ENCODE measurements at places on chromosomes 6 and 20. TPM values are rescaled to one million over a fixed set of nuclear protein-coding genes. Genes with fewer than 3 reads are reported as not detected.

DNA sequence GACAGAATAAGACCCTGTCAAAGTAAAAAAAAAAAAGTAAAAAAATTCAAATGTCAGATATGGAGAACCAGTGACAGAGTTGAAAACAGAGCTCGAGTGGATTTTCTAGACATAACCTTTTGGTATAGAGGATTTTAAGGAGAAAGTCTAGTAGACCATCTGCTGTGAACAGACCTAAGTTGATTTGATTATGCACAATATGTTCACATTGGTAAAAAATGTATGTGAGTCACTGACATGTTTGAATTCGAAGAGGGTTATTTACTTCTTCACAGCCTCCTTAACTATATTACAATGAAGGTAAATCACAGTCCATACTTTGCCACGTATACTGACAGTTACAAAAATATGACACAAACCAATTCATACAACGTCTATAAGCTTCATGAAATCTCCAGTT, 7.4 kb downstream of the TINAG start:
- DNase-seq: no peak
- H3K27ac ChIP-seq: no peak overlapping the region
- H3K36me3 ChIP-seq: no peaks in the 10 kb centered on the region
- no peak overlapping the region for H3K4me3 ChIP-seq
- H3K4me1 ChIP-seq: no peaks in the 10 kb centered on the region

Gene WFDC10B
- total RNA-seq: not detected

- H3K36me3 ChIP-seq: no peaks in the 10 kb centered on the region
- no peak overlapping the region for H3K4me3 ChIP-seq
- no peak overlapping the region for H3K27ac ChIP-seq
Measured at GRCh38 chr6:34273242-34273805, 24.5 kb upstream of the SMIM29 start.

GRCh38 chr6:128492386-128492785, 28.0 kb downstream of the PTPRK start:
- H3K27me3 ChIP-seq: no peaks in the 10 kb centered on the region
- no peak for DNase-seq
- H3K27ac ChIP-seq: no peak overlapping the region
- peaks cover 4% of the 10 kb centered on the region for H3K36me3 ChIP-seq

DNA sequence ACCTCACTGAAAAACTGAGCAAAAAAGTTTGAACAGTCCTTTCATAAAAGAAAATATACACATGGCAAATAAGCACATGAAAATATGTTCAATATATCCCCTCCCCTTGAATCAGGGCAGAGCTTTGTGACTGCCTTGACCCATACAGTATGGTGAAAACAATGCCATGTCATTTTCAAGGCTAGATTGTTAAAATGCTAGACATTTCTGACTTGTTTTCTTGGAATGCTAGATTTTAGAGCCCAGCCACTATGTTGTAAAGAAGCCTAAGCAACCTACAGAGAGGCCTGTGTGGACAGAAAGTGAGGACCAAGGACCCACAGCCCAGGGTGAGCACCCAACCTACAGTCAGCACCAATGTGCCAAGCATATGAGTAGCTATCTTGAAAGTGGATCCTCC, 17.1 kb upstream of the ASF1A start:
- H3K4me1 ChIP-seq: peaks cover 20% of the 10 kb centered on the region
- no peaks in the 10 kb centered on the region for H3K27me3 ChIP-seq
- no peak overlapping the region for H3K27ac ChIP-seq
- no peaks in the 10 kb centered on the region for H3K36me3 ChIP-seq

- peaks cover 24% of the 10 kb centered on the region for H3K27me3 ChIP-seq
- no peak overlapping the region for H3K4me3 ChIP-seq
- no peak for DNase-seq
- H3K27ac ChIP-seq: no peak overlapping the region
- H3K4me1 ChIP-seq: no peaks in the 10 kb centered on the region
Measured at GRCh38 chr20:3245156-3245555, 6.2 kb upstream of the SLC4A11 start.

- no peak overlapping the region for H3K27ac ChIP-seq
- no peak for DNase-seq
- H3K4me1 ChIP-seq: no peaks in the 10 kb centered on the region
Measured at GRCh38 chr6:125110056-125110455, 43.5 kb upstream of the TPD52L1 start.

Gene B3GAT2
- not detected for total RNA-seq

GRCh38 chr20:31664696-31665354, 27.1 kb downstream of the COX4I2 start:
- peaks cover 6% of the 10 kb centered on the region for H3K36me3 ChIP-seq
- no peak overlapping the region for H3K4me3 ChIP-seq
- no peaks in the 10 kb centered on the region for H3K27me3 ChIP-seq
- no peak for DNase-seq
- peak overlapping the region; percentile 90 for H3K27ac ChIP-seq
- H3K4me1 ChIP-seq: peaks cover 55% of the 10 kb centered on the region

GRCh38 chr20:44336086-44336485, 757 bp upstream of the R3HDML start:
- H3K27me3 ChIP-seq: peaks cover 10% of the 10 kb centered on the region
- H3K4me1 ChIP-seq: no peaks in the 10 kb centered on the region
- no peak for DNase-seq
- H3K36me3 ChIP-seq: no peaks in the 10 kb centered on the region

Gene CDH4
- 0.19 TPM for total RNA-seq

Gene RAET1G
- not detected for total RNA-seq

- no peak for DNase-seq
- H3K4me1 ChIP-seq: no peaks in the 10 kb centered on the region
- H3K27ac ChIP-seq: no peak overlapping the region
- no peaks in the 10 kb centered on the region for H3K27me3 ChIP-seq
- no peak overlapping the region for H3K4me3 ChIP-seq
Measured at GRCh38 chr6:29602564-29603361, 17.8 kb downstream of the OR2H2 start.

Gene SEL1L2
- total RNA-seq: not detected

DNA sequence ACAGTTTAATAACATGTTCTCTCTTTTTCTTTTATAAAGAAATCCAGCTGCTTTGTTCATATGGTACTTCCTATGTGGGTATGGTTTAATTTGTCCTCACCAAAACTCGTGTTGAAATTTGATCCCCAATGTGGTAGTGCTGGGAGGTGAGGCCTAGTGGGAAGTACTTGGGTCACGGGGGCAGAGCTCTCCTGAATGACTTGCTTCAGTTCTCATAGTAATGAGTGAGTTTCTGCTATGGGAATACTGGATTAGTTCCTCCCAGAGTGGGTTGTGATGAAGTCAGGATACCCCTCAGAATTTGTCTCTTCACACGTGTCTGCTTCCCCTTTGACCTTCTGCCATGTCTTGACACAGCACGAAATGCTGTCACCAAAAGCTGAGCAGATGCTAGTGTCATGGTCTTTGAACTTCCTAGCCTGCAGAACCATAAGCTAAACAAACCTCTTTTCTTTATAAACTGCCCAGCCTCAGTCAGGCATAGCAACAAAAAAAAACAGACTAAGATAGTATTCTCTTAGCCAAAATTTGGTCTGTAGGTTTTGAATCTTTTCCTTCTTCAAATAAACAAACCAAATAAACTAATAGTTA, 87.8 kb upstream of the HS3ST5 start:
- no peaks in the 10 kb centered on the region for H3K4me1 ChIP-seq
- H3K36me3 ChIP-seq: no peaks in the 10 kb centered on the region
- no peaks in the 10 kb centered on the region for H3K27me3 ChIP-seq
- no peak overlapping the region for H3K27ac ChIP-seq
- DNase-seq: no peak

Gene LY86
- total RNA-seq: 3.0 TPM

Measured in naive thymus-derived CD8-positive, alpha-beta T cell (primary cell).